NCI-H187 treated with DMSO at 0.1 percent for 48 hours (cell line): ENCODE measurements at places on chromosomes 6 and 20.
A peak's percentile ranks its signal among the peaks of the same experiment; 100 is the strongest.

- DNase-seq: no peak
These were observed 7.0 kb downstream of the DYNLRB1 start for GRCh38 chr20:34522969-34523871.

GRCh38 chr20:60990061-60990460 is 262.0 kb upstream of the CDH4 start:
- no peak for DNase-seq

GRCh38 chr6:98092331-98092730 is 742.0 kb upstream of the POU3F2 start:
- DNase-seq: no peak

DNA sequence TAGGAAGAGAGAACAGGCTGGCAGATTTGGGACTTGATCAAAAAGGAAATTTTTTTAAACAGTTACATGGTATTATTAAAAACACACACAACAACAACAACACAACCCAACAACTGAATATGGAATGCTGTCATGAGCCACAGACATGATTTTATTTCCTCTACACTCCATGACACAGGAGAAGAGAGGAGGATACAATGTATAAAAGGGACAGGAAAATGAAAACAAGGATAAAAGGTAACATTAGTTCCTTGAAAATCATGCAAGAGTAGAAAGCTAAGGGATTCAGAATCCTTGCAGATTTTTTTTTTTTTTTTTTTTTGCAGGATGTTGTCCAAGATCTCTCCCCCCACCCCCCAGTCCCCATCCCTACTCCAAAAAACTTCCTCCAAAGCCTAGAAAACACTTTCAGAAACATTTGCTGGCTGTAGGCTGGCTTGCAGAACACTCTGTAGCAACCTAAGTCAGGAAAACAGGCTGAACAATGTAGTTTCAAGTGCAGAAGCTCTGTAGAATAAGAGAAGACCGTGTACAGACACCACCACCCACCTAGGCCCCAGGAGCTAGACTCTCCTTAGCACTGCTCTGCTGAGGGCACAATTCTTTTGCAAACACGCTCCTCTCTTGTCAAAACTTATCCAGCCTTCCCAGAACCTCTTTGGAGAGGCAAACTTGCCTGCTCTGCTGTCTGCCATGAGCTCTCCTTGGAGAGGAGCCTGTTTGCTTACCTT is 845 bp downstream of the ZMYND8 start:
- DNase-seq: no peak

DNA sequence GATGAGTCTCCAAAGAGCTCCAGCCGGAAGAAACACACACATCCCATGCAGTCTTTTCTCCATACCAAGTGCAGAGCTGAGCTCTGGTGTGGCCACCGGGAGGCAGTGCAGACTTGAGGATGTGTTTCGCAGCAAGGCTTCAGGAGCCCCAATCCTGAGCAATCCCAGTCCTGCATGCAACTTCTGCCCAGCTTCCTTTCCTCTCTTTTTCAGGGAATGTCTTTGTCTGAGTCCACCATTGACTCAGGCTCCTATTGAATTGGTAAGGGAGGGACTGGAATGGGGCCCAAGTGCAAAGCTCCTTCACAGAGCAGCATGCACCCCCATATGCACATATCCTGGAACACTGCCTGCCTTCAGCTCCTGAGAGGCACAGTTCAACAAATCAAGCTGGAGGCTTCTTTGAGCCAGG is 50.5 kb upstream of the ASIP start:
- DNase-seq: peak; percentile 29

GRCh38 chr6:166720856-166721255 is 93.8 kb upstream of the RPS6KA2 start:
- no peak for DNase-seq

GRCh38 chr6:136095986-136096385 is 154.1 kb downstream of the MTFR2 start:
- no peak for DNase-seq

DNA sequence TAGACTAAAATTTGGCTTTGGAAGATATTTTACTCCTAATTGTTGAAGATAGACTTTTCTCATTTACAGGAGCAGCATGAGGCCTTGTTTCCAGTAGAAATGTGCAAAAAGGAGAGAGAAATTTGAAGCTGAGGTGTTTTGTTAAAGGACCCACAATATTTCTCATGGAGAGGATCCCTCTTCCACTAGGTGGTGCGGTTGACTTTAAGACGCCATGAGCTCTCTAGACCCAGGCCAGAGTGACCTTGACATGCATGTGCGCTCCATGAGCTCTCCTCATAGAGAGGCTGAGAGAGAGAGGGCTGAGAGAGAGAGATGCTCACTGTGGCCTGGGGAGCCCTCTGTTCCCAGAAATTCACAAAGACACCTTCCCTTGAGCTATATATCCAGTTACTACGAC is 861.2 kb upstream of the EYS start:
- no peak for DNase-seq

GRCh38 chr6:170145272-170145592 is 145.6 kb downstream of the DLL1 start:
- DNase-seq: no peak

- no peak for DNase-seq
These were observed 190.8 kb downstream of the GMDS start for GRCh38 chr6:2054516-2055067.

DNA sequence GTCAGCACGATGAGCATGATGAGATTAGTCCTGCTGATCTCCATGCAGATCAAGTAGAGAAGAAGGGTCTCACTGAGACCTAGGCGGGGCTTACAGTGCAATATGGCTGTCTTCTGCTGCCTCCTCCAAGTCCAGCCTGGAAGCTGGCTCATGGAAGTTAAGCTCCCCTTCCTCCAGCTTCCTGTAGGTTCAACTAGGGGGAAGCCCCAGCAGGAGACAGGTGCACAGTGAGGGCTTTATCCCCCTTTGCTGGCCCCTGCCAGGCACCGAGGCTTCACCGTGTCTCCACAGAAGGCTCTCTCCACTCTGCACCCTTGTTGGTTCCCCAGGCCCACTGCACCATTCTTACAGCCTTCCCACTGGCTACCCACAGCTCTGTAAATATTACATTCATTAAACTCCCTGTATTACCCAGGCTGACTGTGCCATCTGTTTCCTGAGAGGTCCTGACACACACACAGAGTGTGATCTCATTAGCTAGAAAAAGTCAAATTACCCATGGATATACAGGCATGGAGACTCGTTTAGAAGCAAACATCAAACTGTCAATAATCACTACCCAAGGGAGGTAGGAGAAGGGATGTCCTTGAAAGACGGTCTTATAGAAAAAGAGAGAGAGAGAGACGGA is 90.4 kb downstream of the SLC2A10 start:
- DNase-seq: no peak

DNA sequence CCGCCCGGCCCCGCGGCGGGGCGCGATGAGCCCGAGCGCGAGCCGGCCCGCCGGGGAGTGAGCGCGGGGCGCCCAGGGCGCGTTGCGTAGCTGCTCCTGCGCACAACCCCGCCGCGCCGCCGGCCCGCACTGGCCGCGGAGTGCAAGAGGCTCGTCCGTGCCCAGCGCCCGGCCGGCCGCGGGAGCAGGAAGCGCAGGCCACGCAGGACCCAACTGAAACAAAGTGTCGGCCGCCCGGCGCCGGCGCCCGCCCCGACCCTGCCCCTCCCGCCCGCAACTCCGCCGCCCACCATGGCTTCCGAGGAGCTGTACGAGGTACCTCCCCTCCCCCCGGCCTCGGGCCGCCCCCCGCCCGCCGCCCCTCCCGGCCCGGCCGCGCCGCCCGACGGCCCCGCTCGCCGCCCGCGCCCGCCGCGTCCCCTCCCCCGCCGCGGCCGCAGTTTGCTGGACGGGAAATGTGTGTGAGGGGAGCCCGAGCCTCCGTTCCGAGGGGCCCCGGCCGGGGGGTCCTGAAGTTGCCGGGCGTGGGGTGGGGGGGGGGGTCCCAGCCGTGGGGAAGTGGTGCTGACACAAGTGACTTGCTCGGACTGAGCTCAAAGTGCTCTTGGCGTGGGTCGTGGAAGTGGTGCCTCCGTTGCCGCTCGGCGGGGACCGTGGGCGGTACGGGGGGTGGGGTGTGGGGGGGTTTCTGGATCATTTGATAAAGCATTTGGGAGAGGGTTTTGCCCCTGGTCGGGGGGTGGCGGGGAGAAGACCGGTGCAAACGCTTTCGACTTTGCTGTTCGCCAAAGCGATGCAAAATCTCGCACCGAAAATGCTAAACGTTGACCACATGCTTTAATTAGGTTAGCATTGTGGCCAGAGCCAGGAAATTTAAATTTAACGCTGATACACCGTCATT is 539 bp downstream of the CDYL start:
- DNase-seq: no peak

DNA sequence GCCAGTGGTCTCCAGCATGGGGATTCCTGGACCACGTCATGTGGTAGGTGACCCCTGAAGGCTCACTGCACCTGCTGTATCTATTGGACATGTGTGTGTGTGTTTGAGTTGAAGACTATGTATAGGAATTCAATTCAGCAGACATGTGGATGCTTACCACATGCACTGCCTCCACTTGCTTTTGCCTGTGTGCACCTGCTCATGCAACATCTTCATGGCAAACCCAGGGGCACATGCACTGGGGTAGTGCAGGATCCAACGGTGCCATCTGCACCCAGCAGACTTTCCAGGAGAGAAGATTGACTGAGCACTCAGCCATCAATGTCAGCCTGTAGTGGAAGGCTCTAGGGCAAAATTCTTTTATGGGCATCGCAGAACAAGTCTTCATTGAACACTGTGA is 299.4 kb downstream of the CDH26 start:
- no peak for DNase-seq

DNA sequence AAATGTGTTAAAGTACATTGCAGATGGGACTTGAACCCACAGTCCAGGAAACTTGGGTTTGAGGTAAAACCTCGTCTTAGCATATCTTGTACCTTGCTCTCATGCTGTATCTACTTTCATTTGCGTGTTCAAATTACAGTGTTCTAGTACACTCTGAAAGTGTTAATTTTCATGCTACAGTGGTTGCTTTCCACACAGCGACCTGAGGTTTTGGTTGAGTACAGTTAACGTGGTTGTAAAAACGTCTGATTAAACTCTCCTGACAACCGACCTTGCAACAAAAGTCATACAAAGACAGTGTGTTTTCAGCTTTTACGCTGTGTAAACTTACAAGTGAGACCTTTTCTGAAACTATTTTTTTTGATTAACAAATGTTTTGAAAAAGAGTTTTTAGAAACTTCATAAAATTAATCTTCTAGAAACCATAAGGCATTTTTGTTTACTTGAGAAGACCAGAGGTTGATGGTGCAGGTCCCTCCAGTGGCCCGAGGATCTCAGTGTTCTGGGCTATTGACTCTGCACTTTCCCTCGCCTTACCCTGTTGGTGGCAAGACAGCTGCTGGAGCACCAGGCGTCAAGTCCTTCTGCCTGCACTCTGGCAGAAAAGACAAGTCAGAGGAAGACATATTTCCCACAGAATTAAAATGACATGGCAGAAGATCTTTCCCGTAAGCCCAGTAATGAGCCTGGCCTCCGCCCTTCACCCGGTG is 334.0 kb downstream of the THBS2 start:
- no peak for DNase-seq

- DNase-seq: no peak
These were observed 158.1 kb upstream of the GMDS start for GRCh38 chr6:2403546-2403945.

GRCh38 chr20:25032478-25033264 is 25.3 kb downstream of the ACSS1 start:
- no peak for DNase-seq

- DNase-seq: no peak
These were observed 57.7 kb upstream of the CD83 start for GRCh38 chr6:14059791-14060436.

DNA sequence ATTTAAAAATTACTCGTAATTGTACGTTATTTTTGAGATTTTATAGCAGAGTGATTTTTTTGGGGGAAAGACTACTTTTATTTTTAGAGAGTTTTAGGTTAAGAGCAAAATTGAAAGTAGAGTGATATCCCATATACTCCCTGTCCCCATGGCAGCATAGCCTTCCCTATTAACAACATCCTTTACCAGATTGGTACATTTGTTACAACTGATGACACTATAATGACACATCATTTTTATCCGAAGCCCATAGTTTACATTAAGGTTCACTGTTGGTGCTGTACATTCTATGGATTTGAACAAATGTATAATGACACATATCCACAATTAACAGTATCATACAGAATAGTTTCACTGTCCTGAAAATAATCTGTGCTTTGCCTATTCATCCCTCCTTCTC is 1126.4 kb upstream of the CITED2 start:
- no peak for DNase-seq

DNA sequence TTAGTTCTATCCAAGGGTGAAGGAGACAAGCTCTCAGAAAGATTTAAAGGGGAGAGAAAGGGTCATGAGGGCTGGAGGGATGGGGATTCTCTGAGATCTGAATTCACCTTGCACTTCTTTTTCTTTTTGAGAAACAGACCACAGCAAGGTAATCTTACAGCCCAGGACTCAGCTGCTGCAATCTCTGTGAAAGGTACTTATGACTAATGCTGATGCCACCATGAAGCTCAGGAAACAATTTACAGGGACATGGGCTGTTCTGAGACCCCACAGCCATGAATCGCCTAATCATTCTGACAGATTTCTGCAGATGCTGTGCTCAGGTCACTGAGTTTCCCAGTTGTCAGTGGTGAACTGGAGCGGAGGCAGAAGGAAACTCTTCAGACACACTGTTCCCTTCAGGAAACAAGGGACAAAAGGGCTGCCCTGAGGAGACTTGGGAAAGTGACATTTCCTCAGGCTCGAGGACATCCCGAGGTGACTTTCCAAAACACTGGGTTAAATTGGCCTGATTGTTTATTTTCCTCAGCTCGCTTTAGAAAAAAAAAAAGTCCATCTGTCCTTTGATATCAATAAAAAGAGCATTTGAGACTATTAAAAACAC is 103.8 kb upstream of the PLCB4 start:
- DNase-seq: no peak

- no peak for DNase-seq
These were observed 54.7 kb downstream of the CDS2 start for GRCh38 chr20:5181492-5181891.

DNA sequence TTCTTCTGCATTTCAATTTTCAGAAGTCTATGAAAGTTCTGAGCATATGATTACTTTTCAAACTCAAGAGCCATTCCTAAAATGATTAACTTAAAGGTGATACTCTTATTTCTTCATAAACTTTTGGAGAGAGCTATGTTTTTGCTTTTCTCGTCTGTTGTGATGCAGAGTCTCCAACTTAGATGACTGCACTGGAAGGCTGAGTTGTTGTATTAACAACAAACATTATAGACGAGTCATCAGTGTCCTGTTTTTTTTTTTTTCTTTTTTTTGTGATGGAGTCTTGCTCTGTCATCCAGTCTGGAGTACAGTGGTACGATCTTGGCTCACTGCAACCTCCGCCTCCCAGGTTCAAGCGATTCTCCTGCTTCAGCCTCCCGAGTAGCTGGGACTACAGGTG is 101.9 kb downstream of the CD109 start:
- no peak for DNase-seq
